Sigmoid colon (tissue), 7 donors: ENCODE measurements at places on chromosomes 12 and 14. TPM values are rescaled to one million over a fixed set of nuclear protein-coding genes. Genes with fewer than 3 reads are reported as not detected.
A peak's percentile ranks its signal among the peaks of the same experiment; 100 is the strongest.

- H3K4me3 ChIP-seq, result peak overlapping the region; percentile 82
- peak overlapping the region; percentile 97 for H3K27ac ChIP-seq
- no peaks in the 10 kb centered on the region for H3K36me3 ChIP-seq
- DNase-seq, result peak; percentile 91
- H3K4me1 ChIP-seq, result peaks cover 64% of the 10 kb centered on the region
These were observed 683 bp downstream of the CIPC start for GRCh38 chr14:77098529-77099353.

GRCh38 chr14:89011355-89012281 is 187.2 kb downstream of the TTC8 start:
- no peaks in the 10 kb centered on the region for H3K4me1 ChIP-seq
- H3K36me3 ChIP-seq, result no peaks in the 10 kb centered on the region
- H3K4me3 ChIP-seq, result no peak overlapping the region
- no peak overlapping the region for H3K27ac ChIP-seq
- no peak for DNase-seq

DNA sequence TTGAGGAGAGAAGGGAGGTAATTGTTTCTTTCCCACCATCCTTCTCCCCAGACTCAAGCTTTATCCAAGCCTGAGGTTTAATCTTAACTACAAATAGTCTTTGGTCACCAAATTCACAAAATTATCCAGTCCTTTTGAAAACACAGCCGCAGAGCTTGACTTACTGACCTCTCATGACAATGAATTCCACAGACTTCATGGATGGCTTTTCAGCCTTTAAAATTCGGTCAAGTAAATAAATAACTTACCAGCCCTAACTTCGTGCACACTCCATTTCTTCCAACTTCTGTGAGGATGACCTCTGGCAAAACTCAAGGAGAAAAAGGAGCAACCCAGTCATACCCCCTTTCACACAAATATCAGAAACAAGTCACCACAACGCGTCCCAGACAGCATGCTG is 137.0 kb upstream of the CDKN3 start:
- no peak overlapping the region for H3K27ac ChIP-seq
- H3K27me3 ChIP-seq, result no peaks in the 10 kb centered on the region
- no peaks in the 10 kb centered on the region for H3K4me1 ChIP-seq
- DNase-seq, result no peak
- no peaks in the 10 kb centered on the region for H3K36me3 ChIP-seq

GRCh38 chr12:47907851-47908454 is 3.2 kb upstream of the VDR start:
- H3K4me1 ChIP-seq, result peaks cover 27% of the 10 kb centered on the region
- H3K27ac ChIP-seq, result no peak overlapping the region
- no peaks in the 10 kb centered on the region for H3K36me3 ChIP-seq
- peak; percentile 12 for DNase-seq
- no peak overlapping the region for H3K4me3 ChIP-seq

- DNase-seq, result no peak
- H3K27me3 ChIP-seq, result no peaks in the 10 kb centered on the region
These were observed 153.4 kb upstream of the PELI2 start for GRCh38 chr14:55964821-55965220.

DNA sequence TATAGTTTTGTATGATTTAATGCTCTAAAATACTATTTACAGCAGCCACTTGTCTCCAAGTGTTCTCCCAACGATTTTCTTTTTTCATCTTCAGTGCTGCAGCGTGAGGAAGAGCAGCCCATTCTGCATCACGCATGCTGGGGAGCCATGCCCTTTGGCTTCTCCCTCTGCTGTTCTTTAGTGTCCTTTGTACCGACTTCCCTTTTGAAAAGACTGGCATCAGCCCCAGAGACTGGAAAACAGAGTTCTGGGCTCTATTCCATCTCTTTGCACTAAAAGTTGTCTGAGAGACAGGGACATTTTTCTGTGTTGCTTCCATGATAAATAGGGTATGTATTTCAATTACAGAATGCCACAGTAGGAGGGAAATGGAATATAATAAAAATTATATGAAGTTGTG is 105.1 kb downstream of the RERG start:
- no peak overlapping the region for H3K27ac ChIP-seq
- H3K36me3 ChIP-seq, result peaks cover 8% of the 10 kb centered on the region
- DNase-seq, result peak; percentile 70
- H3K4me3 ChIP-seq, result no peak overlapping the region

- no peak overlapping the region for H3K4me3 ChIP-seq
- H3K27me3 ChIP-seq, result no peaks in the 10 kb centered on the region
- H3K36me3 ChIP-seq, result peaks cover 11% of the 10 kb centered on the region
- no peak overlapping the region for H3K27ac ChIP-seq
- DNase-seq, result no peak
These were observed 35.8 kb downstream of the SENP1 start for GRCh38 chr12:48070033-48070432.

- no peaks in the 10 kb centered on the region for H3K27me3 ChIP-seq
- no peak for DNase-seq
- H3K4me1 ChIP-seq, result no peaks in the 10 kb centered on the region
- no peak overlapping the region for H3K4me3 ChIP-seq
- no peaks in the 10 kb centered on the region for H3K36me3 ChIP-seq
These were observed 132.7 kb upstream of the USP15 start for GRCh38 chr12:62127516-62127915.

DNA sequence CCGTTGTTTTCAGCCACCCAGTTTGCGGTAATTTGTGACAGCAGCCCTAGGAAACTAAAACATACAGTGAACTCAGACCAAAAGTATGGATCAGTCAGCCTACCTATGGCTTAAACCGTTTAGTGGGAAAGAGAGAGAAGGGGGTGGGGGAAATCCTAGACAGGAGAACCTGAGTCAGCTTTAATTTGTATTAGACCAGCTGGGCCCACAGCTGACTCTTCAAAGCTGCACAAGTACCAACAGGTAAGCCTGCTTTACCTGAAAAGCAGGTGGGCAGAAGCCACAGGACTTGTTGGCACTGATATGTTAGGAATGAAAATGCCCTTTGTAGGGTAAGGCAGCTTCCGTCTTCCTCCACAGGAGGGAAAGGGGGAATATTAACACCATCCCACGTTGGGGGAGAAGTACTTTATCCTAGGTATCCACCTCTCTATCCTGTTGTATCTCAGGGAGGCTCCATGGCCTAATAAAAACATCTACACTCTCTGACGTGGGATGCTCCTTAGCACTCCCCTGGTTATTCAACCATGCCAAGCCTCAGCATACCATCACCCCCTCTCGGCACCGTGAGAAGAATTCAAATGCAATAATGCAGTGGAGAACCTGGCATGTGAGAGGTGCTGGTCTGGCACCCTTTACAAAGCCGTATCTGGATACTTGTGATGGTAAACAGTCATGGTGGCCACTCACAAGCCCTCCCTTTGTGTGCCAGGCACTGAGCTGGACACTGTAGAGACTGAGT is 70.3 kb downstream of the STON2 start:
- H3K36me3 ChIP-seq, result no peaks in the 10 kb centered on the region
- DNase-seq, result no peak
- no peak overlapping the region for H3K4me3 ChIP-seq
- H3K4me1 ChIP-seq, result peaks cover 5% of the 10 kb centered on the region

CFAP54 gene
- total RNA-seq, result 3.1 TPM

CYP27B1 gene
- total RNA-seq, result not detected
